Fibroblast of villous mesenchyme (primary cell): ENCODE measurements at places on chromosomes 3 and 15. TPM values are rescaled to one million over a fixed set of nuclear protein-coding genes. Genes with fewer than 3 reads are reported as not detected.
A peak's percentile ranks its signal among the peaks of the same experiment; 100 is the strongest.

The CCR2 gene
- total RNA-seq: not detected in 2 replicates

The TXNRD3 gene
- 11.3 and 13.4 TPM in 2 replicates for total RNA-seq

The SLC2A2 gene
- total RNA-seq: under 0.01 TPM in 1 of 2 replicates, not detected in the other

The GOLGA8S gene
- total RNA-seq: under 0.01 TPM in 2 replicates

The RBP2 gene
- not detected in 2 replicates for total RNA-seq

The NR1I2 gene
- total RNA-seq: under 0.01 TPM in 2 replicates

The PLIN1 gene
- under 0.01 and 0.43 TPM in 2 replicates for total RNA-seq

The TRPM1 gene
- under 0.01 TPM in 1 of 2 replicates, not detected in the other for total RNA-seq

GRCh38 chr3:115667738-115668065 lies 44.4 kb downstream of the GAP43 start:
- DNase-seq: no peak

GRCh38 chr3:10482631-10483363 lies 22.6 kb downstream of the ATP2B2 start:
- DNase-seq: no peak

- no peak for DNase-seq
Observed at GRCh38 chr3:45546716-45547701, 47.5 kb upstream of the LIMD1 start.

- peak; percentile 58 for DNase-seq
Observed at GRCh38 chr15:91302588-91303439, 202.8 kb downstream of the SV2B start.

- DNase-seq: no peak
Observed at GRCh38 chr3:184765730-184766074, 46.3 kb upstream of the VPS8 start.

GRCh38 chr3:11613851-11614487 lies 29.7 kb downstream of the VGLL4 start:
- no peak for DNase-seq

- DNase-seq: no peak
Observed at GRCh38 chr15:74989527-74989926, 5.8 kb upstream of the SCAMP5 start.

DNA sequence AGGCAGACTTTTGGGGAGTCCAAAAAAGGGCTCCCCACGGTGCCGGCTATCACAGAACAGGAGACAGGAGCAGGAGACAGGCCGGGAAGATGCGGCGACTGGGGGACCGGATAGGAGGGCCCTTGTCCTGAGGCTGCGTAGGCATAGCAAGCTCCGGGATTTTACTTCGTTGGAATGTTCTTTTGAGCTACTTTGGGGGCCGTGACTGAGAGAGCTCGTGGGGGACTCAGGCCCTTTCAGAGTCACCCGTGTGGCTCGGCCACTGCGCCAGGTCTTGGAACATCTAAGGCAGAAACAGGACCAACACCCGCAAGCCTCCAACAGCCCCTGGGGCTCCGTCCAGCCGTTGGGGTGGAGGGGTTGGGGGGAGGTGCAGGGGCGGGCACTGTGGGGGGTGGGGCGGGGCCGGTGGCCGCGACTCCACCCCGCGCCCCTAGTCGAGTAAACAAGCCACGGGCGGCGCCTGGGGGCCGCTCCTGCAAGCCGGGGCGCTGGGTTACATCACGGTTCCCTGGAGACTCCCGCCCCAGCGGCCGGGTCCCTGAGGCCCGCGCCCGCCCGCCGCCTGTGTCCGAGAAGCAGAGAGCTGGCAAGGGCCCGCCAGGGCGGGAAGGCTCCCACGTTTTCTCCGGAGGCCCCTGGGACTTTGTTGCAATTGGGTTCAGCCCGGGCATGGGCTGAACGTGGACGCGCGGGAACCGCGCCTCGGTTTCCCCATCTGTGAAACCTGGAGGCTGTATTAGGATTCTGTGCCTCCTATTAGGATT lies 23.3 kb upstream of the C15orf39 start:
- DNase-seq: peak; percentile 83

- DNase-seq: no peak
Observed at GRCh38 chr3:187782006-187782405, 36.7 kb upstream of the BCL6 start.

GRCh38 chr3:79361748-79362378 lies 405.9 kb downstream of the ROBO1 start:
- DNase-seq: peak; percentile 42

- no peak for DNase-seq
Observed at GRCh38 chr15:58465866-58466517, 34.2 kb downstream of the LIPC start.

- DNase-seq: no peak
Observed at GRCh38 chr3:193955719-193956118, 180.2 kb upstream of the HES1 start.

- peak; percentile 55 for DNase-seq
Observed at GRCh38 chr3:12273045-12273695, 15.7 kb upstream of the PPARG start.

- DNase-seq: no peak
Observed at GRCh38 chr3:107795514-107796094, 272.8 kb downstream of the BBX start.

DNA sequence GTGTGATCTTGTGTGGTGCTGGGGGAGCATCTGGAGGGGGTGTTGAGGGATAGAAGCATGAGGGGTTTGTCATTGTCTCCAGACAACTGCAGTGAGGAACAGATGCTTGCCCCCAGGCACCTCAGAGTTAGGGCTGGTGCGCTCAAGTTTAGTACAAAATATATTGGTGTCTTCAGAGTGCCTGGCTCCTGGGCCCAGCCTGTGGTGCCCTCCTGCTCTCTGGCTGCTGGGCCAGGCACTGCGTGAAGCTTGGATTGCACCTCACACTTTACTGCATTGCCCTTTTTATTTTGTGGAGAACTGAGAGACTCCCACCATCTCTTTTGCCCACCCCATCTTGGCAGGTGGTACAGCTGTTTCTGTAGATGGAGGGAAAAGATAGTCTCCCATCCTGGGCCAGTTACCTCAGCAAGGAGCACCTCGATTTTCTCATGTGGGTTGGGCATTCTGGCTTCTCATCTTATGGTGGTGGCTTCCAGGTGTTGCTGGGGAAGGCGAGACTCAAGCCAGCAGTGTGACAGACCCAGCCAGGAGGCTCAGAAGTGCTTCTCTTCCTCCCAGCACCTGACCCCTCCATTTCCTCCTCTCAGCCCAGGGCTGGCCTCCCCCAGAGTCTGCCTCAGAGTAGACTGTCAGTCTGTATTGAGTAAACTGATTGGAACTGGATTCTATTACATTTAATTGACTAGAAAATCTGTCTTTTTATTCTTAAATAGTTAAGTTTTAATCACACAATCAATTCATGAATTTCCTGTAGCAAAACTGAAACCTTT lies 140.5 kb downstream of the DNAJB8 start:
- DNase-seq: no peak

GRCh38 chr15:23910030-23910429 lies 222.9 kb upstream of the NDN start:
- DNase-seq: no peak

GRCh38 chr3:153138276-153139210 lies 23.5 kb upstream of the RAP2B start:
- DNase-seq: peak; percentile 95

- no peak for DNase-seq
Observed at GRCh38 chr3:117630885-117631284, 921.3 kb downstream of the TUSC7 start.

DNA sequence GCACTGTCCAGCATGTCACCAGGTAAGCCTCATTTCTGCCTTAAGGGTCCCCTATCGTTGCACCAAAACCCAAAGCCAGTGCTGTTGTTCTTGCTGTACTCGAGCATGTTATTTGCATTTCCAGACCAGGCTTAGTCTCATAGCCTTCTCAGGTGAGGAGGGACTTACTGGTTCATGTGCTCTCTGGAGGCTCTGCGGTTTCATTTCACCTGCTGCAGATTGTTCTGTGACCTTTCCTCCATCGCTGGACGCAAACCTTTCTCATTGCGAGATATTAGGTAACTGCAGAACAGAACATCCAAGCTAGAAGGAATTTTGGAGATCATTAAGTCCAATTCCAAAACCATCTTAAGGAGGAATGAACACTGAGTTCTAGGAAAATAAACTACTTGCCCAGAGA lies 187.3 kb upstream of the BCL6 start:
- no peak for DNase-seq
